ENCODE measurements at places on chromosomes 11 and 22. TPM values are rescaled to one million over a fixed set of nuclear protein-coding genes. Genes with fewer than 3 reads are reported as not detected.

DNA sequence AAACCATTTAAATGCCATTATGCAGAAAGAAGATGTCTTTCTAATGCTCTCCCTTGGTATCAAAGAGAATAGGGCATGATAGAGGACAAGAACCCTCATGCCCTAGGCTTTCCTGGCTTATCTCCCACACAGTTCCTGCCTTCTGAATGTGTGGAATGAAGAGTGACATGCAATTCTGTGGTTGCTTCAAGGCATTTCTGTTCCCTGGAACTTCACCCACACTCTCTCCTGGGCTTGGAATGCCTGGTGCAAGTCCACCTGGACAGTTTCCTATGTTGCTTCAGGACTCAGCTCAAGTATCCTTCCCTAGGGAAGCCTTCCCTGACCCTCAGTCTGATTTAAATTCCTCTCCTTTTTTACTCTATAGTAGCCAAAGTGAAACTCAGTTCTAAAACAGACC lies 53.8 kb upstream of the DRD2 start:
- H3K27me3 ChIP-seq: peaks cover 18% of the 10 kb centered on the region
- no peak overlapping the region for H3K4me3 ChIP-seq
- no peaks in the 10 kb centered on the region for H3K4me1 ChIP-seq
- H3K27ac ChIP-seq: no peak overlapping the region
- H3K36me3 ChIP-seq: no peaks in the 10 kb centered on the region

GRCh38 chr11:67332081-67332691 lies 21.2 kb downstream of the POLD4 start:
- H3K4me1 ChIP-seq: no peaks in the 10 kb centered on the region
- DNase-seq: no peak
- no peak overlapping the region for H3K4me3 ChIP-seq
- no peak overlapping the region for H3K27ac ChIP-seq

DNA sequence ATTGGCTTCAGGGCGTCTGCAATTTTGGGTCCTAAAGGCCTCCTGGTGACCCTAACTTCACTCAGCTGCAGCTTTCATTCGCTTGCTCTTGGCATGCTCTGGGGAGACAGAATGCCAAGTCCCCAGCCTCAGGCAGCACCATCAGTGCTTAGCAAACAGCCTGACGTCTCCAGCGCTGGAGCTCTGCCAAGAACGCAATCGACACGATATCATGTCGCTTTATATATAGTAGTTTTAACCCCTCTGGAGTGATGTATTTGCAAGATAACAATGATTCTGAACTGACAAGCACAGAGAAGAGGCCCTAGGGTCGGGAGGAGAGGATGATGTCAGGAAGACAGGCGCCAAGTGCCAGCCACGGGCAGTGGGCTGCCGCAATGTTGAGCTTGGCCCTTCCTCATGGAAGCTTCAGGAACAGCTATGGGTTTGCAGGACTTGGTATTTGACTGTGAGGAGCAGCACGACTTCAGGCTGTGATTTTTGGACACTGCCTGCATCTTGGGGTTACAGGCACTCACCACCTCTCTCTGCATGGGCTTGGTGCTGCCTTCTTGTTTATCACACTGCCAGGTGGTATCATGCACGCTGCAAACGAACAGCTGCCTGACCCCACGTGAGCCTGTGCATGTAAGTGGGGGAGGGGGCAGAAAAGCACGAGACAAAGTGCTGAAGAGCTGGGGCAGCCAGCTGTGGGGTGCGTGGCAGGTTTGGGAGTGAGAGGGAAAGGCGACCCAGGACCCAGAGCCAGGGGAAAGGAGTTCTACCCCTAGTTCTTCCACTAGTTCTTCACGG lies 26.1 kb downstream of the B3GAT1 start:
- H3K27me3 ChIP-seq: peaks cover 13% of the 10 kb centered on the region
- peaks cover 23% of the 10 kb centered on the region for H3K4me1 ChIP-seq
- no peaks in the 10 kb centered on the region for H3K36me3 ChIP-seq
- no peak for DNase-seq
- H3K4me3 ChIP-seq: no peak overlapping the region
- H3K27ac ChIP-seq: no peak overlapping the region

GRCh38 chr22:25694196-25694907 lies 47.6 kb upstream of the MYO18B start:
- no peaks in the 10 kb centered on the region for H3K27me3 ChIP-seq
- no peak for DNase-seq
- H3K36me3 ChIP-seq: peaks cover 40% of the 10 kb centered on the region

GRCh38 chr11:84830372-84830771 lies 796.8 kb downstream of the DLG2 start:
- H3K36me3 ChIP-seq: no peaks in the 10 kb centered on the region
- H3K27ac ChIP-seq: no peak overlapping the region
- no peaks in the 10 kb centered on the region for H3K4me1 ChIP-seq
- H3K27me3 ChIP-seq: no peaks in the 10 kb centered on the region
- DNase-seq: no peak

DNA sequence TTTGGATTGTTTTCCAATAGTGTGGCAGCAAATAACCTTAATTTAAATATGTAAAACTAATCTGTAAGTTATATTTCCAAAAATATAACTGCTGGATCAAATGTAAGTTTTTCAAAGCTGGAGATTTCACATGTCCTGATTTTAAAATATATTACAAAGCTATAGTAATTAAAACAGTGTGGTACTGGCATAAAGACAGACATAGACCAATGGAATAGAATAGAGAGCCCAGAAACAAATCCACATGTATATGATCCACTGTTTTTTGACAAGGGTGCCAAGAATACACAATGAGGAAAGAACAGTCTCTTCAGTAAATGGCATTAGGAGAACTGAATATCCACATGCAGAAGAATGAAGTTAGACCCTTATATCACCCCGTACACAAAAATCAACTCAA lies 4.0 kb downstream of the OR4X2 start:
- no peaks in the 10 kb centered on the region for H3K36me3 ChIP-seq
- no peak overlapping the region for H3K27ac ChIP-seq
- no peaks in the 10 kb centered on the region for H3K4me1 ChIP-seq
- H3K4me3 ChIP-seq: no peak overlapping the region
- DNase-seq: no peak
- peaks cover 33% of the 10 kb centered on the region for H3K27me3 ChIP-seq

- H3K27me3 ChIP-seq: no peaks in the 10 kb centered on the region
- no peaks in the 10 kb centered on the region for H3K36me3 ChIP-seq
- no peaks in the 10 kb centered on the region for H3K4me1 ChIP-seq
- H3K27ac ChIP-seq: no peak overlapping the region
- DNase-seq: no peak
Observed at GRCh38 chr11:23404225-23405160, 544.2 kb upstream of the CCDC179 start.

DNA sequence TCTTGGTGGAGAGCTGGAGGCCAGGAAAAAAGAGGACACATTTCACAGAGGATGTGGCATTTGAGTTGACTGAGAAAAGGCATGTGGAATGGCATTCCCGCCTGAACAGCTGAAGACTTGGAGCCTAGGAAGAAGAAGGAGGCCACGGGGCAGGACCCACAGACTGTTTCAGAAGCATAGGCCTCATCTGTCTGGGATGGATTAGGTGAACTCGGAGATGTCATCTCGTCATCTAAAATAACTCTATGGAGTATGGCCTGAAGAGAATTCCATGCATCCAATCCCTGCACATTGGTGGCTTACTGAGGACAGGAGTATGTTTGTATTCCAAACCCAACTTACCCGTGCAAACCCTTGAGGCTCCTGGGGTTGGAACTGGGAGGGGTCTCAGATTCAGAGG lies 16.4 kb downstream of the SPATA19 start:
- H3K27ac ChIP-seq: no peak overlapping the region
- no peaks in the 10 kb centered on the region for H3K4me1 ChIP-seq
- DNase-seq: no peak
- no peaks in the 10 kb centered on the region for H3K27me3 ChIP-seq
- no peaks in the 10 kb centered on the region for H3K36me3 ChIP-seq
- H3K4me3 ChIP-seq: no peak overlapping the region

- H3K36me3 ChIP-seq: no peaks in the 10 kb centered on the region
- no peak for DNase-seq
- peaks cover 51% of the 10 kb centered on the region for H3K4me1 ChIP-seq
- H3K4me3 ChIP-seq: no peak overlapping the region
- H3K27me3 ChIP-seq: peaks cover 67% of the 10 kb centered on the region
Observed at GRCh38 chr11:72588421-72589410, 85.5 kb downstream of the PDE2A start.

GRCh38 chr11:119764108-119764868 lies 35.3 kb upstream of the NECTIN1 start:
- peaks cover 12% of the 10 kb centered on the region for H3K27me3 ChIP-seq
- no peak overlapping the region for H3K4me3 ChIP-seq
- H3K4me1 ChIP-seq: no peaks in the 10 kb centered on the region

DNA sequence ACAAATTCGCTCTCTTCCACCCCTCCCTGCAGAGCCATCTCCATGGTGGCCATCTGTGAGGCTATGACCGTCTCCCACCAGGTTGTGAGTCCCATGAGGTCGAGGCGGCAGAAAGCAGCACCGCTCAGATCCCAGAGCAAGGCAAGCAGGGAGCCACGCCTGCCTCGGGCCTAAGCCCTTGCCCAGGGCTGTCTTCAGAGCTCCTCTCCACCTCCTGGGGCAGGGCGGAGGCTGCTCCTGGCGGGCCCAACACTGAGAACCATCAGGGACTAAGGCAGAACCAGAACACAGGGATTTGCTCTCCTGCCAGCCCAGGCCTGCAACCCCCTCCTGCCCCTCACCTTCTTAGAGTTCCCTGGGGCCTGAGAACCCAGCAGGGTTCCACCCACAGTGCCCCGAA lies 80.9 kb upstream of the WNT11 start:
- H3K36me3 ChIP-seq: no peaks in the 10 kb centered on the region
- peak overlapping the region; percentile 88 for H3K27ac ChIP-seq
- no peaks in the 10 kb centered on the region for H3K27me3 ChIP-seq
- H3K4me1 ChIP-seq: peaks cover 22% of the 10 kb centered on the region

GRCh38 chr11:122085712-122086111 lies 30.3 kb downstream of the BLID start:
- H3K27me3 ChIP-seq: peaks cover 1% of the 10 kb centered on the region
- H3K36me3 ChIP-seq: no peaks in the 10 kb centered on the region
- H3K27ac ChIP-seq: no peak overlapping the region
- no peak overlapping the region for H3K4me3 ChIP-seq
- no peaks in the 10 kb centered on the region for H3K4me1 ChIP-seq

GRCh38 chr11:2108675-2109491 lies 30.3 kb downstream of the IGF2 start:
- H3K4me3 ChIP-seq: no peak overlapping the region
- H3K4me1 ChIP-seq: no peaks in the 10 kb centered on the region
- no peak overlapping the region for H3K27ac ChIP-seq
- H3K36me3 ChIP-seq: no peaks in the 10 kb centered on the region
- no peak for DNase-seq
- no peaks in the 10 kb centered on the region for H3K27me3 ChIP-seq

- no peak overlapping the region for H3K4me3 ChIP-seq
- no peak for DNase-seq
- H3K36me3 ChIP-seq: peaks cover 70% of the 10 kb centered on the region
- H3K27ac ChIP-seq: no peak overlapping the region
- H3K27me3 ChIP-seq: no peaks in the 10 kb centered on the region
Observed at GRCh38 chr11:62147545-62147944, 23.7 kb downstream of the INCENP start.

- no peak overlapping the region for H3K27ac ChIP-seq
- no peaks in the 10 kb centered on the region for H3K27me3 ChIP-seq
- DNase-seq: no peak
- H3K4me1 ChIP-seq: no peaks in the 10 kb centered on the region
- H3K4me3 ChIP-seq: no peak overlapping the region
Observed at GRCh38 chr11:103529181-103529684, 420.0 kb downstream of the DYNC2H1 start.

- DNase-seq: no peak
- peaks cover 30% of the 10 kb centered on the region for H3K4me1 ChIP-seq
- H3K36me3 ChIP-seq: peaks cover 36% of the 10 kb centered on the region
Observed at GRCh38 chr11:72832301-72833082, 18.3 kb downstream of the ATG16L2 start.

GRCh38 chr22:16974298-16975084 lies 33.5 kb downstream of the GAB4 start:
- H3K4me3 ChIP-seq: no peak overlapping the region
- peaks cover 25% of the 10 kb centered on the region for H3K27me3 ChIP-seq
- no peak for DNase-seq
- H3K36me3 ChIP-seq: no peaks in the 10 kb centered on the region

- peak; percentile 92 for DNase-seq
- peak overlapping the region; percentile 60 for H3K27ac ChIP-seq
- H3K27me3 ChIP-seq: no peaks in the 10 kb centered on the region
Observed at GRCh38 chr11:73647459-73648100, 1.2 kb downstream of the PLEKHB1 start.

- H3K36me3 ChIP-seq: peaks cover 34% of the 10 kb centered on the region
- peak overlapping the region; percentile 50 for H3K4me3 ChIP-seq
- no peaks in the 10 kb centered on the region for H3K27me3 ChIP-seq
- H3K27ac ChIP-seq: peak overlapping the region; percentile 93
- DNase-seq: peak; percentile 44
Observed at GRCh38 chr11:96204721-96205459, 138.1 kb downstream of the MAML2 start.

DNA sequence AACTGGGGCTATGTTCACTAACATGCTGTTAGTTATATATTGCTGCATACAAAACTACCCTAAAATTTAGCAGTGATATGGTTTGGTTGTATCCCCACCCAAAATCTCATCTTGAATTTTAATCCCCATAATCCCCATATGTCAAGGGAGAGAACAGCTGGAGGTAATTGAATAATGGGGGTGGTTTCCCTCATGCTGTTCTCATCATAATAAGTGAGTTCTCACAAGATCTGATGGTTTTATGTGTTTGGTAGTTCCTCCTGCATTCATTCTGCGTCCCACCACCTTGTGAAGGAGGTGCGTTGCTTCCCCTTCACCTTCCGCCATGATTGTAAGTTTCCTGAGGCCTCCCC lies 10.0 kb upstream of the PATL1 start:
- no peak for DNase-seq
- no peaks in the 10 kb centered on the region for H3K27me3 ChIP-seq
- no peak overlapping the region for H3K4me3 ChIP-seq
- H3K27ac ChIP-seq: no peak overlapping the region
- H3K4me1 ChIP-seq: no peaks in the 10 kb centered on the region
- H3K36me3 ChIP-seq: no peaks in the 10 kb centered on the region

DNA sequence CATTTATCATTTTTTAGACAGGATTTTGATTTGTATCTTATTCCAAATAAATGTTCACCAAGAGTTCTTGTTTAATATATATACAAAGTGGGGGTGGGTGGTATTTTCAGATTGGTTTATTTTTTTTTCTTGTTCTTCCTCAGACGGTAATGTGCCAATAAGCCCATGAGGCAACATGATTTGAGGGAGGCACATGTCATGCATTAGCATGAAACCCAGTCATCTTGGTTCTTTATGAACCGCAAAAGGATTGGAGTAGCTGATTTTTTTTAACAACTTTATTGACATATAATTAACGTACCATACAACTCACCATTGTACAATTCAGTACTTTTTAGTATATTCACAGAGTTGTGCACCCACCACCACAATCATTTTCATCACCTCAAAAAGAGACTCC lies 2.7 kb downstream of the BCL2L13 start:
- peaks cover 10% of the 10 kb centered on the region for H3K36me3 ChIP-seq
- peak overlapping the region; percentile 13 for H3K27ac ChIP-seq
- DNase-seq: no peak
- H3K27me3 ChIP-seq: no peaks in the 10 kb centered on the region

The CRYBB2 gene
- total RNA-seq: 0.45 TPM

The LIF gene
- total RNA-seq: 103 TPM

The ART1 gene
- not detected for total RNA-seq

The NPAS4 gene
- 0.27 TPM for total RNA-seq

The YPEL4 gene
- 0.19 TPM for total RNA-seq

The RFPL1 gene
- total RNA-seq: not detected

The FXYD6 gene
- not detected for total RNA-seq

The GGT1 gene
- 44.6 TPM for total RNA-seq

The KRTAP5-1 gene
- not detected for total RNA-seq

The LMNTD2 gene
- total RNA-seq: 3.4 TPM

The NFRKB gene
- 37.4 TPM for total RNA-seq

The GAL3ST1 gene
- total RNA-seq: not detected

The CBX6 gene
- total RNA-seq: 56.0 TPM

The LYVE1 gene
- total RNA-seq: not detected

Measured in activated CD4-positive, alpha-beta T cell treated with anti-CD3 and anti-CD28 coated beads, Interleukin-2, amount 10 ng/mL, durations not matched to agents 7 days and 5 days (primary cell).